ENCODE measurements at places on chromosomes 2 and 18.

DNA sequence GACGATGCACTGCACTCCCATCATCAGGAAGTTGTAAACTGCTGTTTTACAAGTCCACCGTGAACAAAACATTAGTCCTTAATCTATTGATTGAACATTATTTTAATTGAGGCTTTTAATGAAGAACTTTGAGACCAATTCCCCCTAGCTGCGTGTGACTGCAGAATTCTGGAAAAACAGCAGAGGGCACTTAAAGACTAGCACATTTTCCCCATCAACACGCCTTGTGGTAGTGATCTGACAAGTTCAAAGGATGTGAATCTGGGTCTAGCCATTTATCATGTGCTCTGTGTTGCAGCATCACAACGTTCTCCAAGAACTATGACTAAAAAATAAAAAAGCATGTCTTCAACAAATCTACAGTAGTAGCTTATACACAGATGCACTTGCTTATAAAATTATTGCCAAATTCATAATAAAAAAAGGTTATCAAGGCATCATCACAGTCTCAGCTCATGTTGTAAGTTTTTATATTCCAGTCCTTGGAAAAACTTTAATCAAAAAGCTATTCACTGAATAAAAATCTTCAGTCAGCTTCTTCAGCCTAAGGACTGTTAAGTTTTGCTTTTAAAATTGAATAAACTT, 35.8 kb downstream of the SKOR2 start:
- peak; percentile 81 for DNase-seq

- DNase-seq, result no peak
Measured at GRCh38 chr2:241771286-241772062, 5.1 kb upstream of the GAL3ST2 start.

GRCh38 chr2:127771756-127772155, 39.2 kb downstream of the WDR33 start:
- no peak for DNase-seq

- no peak for DNase-seq
Measured at GRCh38 chr2:206915121-206915520, 24.2 kb upstream of the CPO start.

- DNase-seq, result no peak
Measured at GRCh38 chr2:62939735-62940491, 110.7 kb upstream of the OTX1 start.

DNA sequence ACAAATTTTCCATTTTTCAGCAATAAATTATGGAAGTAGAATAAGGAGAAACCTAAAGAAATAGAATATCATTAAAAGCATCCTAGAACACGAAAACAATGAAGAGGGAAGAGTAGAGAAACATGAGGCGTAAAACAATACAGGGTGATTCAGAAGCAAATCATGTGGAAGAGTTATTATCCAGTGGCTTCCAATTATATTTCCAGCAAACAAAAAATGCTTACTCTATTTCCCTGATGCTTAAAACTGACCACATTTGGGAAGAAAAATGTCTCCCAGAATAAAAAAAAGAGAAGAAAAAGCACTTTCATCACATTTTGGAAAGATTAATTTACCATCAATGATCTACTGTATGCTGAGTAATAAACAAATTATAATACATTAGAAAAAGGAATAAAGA, 192.6 kb downstream of the CD226 start:
- DNase-seq, result no peak

DNA sequence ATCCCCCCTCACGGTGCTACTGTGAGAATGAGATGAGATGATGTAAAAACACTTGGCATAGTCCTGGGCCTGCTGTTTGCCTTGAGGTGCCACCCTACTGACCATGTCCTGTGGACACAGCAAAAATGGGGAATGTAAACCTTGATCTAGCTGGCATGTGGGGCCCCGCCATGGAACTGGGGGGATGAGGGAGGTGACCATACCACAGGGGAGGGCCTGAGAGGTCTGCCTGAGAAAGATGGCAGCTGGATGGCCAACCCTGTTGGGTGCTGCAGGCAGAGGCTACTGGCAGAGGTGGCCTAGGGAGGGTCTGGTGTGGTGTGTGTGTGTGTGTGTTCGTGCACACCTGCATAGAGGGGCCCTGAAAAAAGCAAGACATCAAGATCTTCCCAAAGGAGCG, 777 bp downstream of the HAAO start:
- no peak for DNase-seq

DNA sequence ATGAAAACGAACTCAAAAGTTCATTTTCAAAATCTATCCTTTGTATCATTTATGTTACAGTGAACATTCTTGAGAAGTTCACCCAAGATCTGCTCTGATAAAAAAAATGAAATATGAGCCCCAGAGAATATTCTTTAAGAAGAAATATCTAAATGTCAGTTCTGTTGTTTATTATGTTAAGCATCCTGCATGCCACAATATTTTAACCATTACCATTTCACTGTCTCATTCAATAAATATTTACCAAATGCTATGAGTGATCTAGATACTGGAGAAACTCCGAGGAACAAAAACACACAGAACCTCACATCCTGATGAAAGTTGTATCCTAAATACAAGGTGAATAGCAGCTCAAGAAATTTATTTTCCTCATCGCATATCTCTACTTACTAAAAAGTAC, 170.2 kb downstream of the ZNF385B start:
- no peak for DNase-seq

DNA sequence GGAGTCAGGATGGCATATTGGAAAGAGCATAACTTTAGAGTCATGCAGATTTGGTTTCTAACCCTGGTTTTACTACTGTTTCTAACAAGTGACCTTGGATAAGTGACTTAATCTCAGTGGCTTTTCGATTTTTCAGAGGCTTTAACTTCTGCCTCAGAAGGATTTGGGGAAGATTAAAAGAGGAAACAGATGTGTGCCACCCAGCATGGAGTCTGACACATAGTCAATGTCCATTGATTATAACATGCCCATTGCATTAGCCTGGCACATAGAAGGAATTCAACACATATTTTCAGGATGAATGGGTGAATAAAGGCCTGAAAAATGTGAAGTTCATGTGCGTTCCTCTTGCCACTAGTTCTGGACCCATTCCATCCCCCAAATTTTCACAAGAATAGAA, 438.2 kb downstream of the EPHA4 start:
- no peak for DNase-seq

GRCh38 chr2:216192181-216192580, 83.0 kb downstream of the XRCC5 start:
- DNase-seq, result no peak

DNA sequence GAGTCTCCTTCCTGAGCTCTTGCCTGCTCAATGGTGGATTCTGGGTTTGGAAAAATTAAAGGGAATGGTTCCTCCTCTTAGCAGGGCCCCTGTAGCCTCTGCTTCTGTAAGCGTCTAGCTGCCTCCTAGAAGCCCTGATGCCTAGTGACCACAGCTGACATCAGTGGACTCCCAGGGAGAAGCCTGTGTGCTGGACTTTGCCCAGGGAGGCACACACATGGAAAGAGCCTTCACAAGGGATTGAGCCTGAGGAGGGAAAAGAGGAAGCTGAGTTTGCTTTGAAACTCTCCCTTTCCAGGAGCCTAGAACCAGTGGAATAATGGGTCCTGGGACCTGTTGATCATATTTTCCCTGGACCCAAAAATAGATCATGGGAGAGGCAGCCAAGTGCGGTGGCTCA, 1.4 kb upstream of the CFAP65 start:
- no peak for DNase-seq

DNA sequence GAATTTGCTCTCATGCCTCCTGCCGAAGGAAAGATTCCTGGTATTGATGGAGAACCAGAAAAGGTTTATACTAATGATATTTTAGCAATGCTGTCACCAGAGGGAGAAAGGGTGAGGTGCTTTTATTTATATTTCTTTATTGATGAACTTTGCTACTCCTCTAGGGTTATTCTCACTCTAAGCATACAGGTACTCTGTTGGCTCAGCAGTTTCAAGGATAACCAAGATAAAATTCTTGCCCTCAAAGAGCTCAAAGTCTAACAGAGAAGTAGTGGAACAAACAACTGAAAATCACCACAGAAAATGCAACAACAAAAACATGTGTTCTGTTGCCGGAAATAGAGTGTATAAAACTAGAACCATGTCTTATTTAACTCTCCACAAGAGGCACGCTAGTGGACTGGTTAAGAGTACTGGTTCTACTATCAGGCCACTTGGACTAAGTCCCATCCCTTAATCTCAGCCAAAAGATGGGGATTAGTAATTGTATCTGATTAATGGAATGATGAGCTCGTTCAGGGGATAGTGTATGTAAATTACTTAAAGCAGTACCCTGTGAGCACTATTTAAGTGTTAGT, 103.6 kb downstream of the DNAH6 start:
- DNase-seq, result no peak

DNA sequence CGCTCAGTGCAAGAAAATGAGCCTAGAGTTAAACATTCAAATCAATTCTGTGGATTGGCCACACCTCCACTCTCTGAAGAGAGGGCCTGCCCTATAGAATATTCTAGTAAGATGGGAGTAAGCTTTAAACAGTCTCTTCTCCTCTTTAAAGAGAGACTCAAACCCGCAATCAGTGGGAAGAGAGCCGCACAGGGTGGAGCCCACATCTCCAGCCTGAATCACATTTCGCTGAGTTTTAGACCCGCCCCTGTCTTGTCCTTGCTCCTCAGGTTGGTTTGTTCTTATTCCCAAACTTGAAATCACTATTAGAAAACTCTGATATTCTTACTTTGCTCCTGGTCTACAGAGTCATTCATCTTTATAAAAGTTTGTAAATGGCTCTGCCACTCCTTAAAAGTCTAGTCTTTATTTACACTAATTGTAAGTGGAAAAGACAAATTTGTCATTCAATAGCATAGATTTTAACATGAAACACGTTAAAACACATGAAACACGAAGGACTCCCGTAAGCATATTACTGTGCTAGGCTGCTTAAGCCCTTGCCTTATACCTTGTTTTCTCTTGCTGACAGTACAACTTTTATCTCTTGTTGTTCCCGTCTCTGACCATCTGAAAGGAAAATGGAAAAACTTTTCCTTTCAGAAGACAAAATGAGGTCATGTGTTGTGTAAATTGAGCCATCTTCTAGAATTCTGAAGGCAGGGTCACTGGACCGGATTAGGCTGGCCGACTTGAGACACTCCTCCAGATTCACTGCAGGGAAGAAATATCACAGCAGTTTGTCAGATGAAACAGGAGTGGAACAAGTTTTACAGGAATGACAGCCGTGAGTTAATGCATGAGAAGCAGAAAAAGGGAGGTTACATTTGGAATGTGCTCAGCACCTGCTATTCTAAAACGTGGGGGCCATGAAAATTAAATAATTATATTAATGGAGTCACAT, 5.6 kb downstream of the DSC1 start:
- DNase-seq, result no peak

- DNase-seq, result no peak
Measured at GRCh38 chr2:204791230-204791629, 246.0 kb downstream of the PARD3B start.

GRCh38 chr2:197191940-197192322, 118.6 kb downstream of the ANKRD44 start:
- DNase-seq, result no peak

DNA sequence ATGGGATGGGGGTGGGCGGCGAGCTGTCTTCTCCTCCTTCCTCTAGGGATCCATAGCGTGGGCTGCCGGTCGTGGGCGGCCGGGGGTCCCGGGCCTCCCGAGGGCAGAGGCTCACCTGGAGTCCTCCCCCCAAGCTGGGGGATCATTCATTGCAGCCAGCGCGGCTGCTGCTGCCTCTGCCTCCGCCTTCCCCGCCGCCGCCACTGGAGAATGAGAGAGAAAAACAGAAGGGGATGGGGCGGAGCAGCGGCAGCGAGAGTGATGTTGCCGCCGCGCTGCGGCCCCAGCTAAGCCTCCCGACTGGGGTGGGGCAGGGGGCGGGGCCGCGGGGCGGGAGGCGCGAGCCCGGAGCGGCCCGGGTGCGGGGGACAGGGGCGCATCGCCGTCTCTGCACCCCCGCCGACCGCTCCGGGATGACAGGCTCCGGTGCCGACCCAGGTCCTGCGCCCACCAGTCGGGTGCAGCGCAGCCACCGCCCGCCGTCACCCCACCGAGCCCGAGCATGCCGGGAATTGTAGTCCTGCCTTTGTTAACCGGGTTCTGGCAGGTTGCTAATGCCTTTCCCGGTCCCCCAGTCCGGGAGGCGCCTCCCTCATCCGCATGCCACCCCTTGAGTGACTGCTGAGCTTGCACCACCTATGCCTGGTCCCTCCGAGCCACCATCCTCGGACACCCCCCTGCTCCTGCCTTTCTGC, at the start of gene KIF3C:
Gene KIF3C, minus strand, starts transcription at position 225 of the 695 bp plus-strand sequence. CDS start 580 bp downstream, outside the sequence.
- DNase-seq, result peak; percentile 75

- DNase-seq, result peak; percentile 54
Measured at GRCh38 chr2:25341011-25341727, 556 bp downstream of the DNMT3A start.

DNA sequence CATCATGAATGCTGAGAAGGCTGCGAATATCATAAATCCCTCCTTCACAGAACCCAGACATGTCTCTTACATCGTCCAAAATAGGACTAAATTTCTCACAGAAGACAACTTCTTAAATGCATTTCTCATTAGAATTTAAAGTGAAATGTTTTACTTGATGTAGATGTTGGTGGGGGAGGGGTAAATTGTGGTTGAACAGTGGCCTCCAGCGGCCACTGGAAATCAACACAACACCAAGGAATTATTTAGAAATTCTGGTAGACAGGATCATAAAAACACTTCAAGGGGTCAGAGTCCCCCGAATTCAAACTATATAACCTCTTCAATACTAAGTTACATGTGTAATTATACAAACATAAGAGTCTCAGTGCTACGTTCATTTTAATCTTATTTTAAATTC, 135.9 kb downstream of the ABCA12 start:
- DNase-seq, result peak; percentile 60

Measured in COR-L47 (cell line).